Effector memory CD4-positive, alpha-beta T cell (primary cell): ENCODE measurements at places on chromosomes 11 and 22.
A peak's percentile ranks its signal among the peaks of the same experiment; 100 is the strongest.

DNA sequence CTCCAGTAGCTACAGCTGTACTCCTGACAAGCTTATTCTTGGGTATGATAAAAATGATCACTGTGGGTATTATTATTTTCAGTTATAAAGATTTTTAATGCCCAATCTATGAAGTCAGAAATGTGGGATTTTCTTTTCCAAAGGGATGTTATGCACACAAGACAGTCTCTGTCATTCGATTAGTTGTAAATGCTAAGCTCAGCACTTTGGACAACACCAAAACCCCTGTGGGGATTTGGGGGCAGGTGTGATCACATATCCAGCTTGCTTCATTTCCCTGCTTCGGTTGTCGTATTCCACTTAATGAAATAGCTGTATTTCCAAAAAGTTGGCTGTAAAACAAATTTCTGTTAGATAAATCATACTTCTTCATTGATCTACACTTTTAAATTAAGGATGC is 931.5 kb downstream of the NTM start:
- DNase-seq, result no peak

DNA sequence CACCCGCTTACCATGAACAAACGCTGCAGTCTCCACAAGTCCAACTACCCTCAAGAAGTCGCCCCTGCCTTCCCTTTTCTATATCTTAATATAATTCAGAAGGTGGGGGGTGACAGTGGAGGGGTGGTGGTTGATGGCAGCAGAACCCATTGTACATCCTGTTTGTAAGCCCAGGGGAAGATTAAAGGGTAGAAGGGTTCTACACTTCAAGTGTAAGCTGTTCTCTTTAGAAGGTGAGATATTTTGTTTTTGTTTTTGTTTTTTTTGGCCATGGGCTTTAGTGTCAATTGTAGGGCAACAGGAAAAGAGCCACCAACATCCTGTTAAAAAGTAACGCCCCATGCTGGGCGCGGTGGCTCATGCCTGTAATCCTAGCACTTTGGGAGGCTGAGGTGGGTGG is 34.9 kb upstream of the RRAS2 start:
- no peak for DNase-seq

DNA sequence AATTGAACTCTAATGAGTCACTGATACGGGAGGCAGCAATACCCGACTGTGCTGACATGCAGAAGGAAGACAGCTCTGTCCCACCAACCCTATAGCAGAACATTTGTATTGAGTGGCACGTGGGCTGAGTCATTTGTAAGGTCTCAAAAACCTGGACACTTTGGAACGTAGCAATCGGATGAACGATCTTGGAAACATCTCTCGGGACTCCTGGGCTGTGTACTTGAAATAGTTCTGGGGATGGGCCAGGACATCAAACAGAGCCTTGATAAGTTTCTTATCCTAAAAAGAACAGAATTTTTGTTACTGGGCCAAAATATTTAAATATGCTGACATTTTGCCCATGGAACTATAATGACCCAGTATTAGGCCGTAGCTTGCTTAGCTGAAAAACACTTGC is 17.1 kb upstream of the NRIP3 start:
- no peak for DNase-seq

- no peak for DNase-seq
Measured at GRCh38 chr11:76885390-76886097, 24.8 kb downstream of the ACER3 start.

DNA sequence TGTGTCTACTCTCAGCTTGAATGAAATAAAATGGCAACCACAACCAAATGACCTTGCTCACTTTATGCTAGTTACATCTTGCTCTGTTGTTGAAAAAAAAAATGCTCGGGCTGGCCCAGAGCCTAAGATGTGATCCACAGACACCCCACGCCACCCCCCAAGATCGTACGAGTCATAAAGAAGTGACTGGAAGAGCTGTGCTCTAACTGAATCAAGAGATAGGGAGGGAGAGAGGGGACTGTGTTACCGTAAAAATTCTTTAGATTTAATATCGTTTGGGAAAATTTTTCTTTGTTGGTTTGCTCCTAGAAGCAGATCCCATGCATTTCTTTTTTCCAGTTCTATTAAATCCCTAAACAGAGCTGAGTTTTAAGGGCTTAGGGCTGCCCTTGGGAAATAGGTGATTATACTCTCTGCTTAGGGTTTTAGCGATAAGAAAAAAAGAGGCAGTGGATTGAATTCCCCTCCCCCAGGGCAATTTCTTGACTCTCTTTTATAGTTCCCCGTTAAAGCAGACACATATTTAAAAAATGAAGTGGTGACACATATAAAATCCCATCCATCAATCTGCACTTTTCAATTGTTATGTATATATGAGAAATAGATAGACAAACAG is 14.5 kb downstream of the MAML2 start:
- no peak for DNase-seq

GRCh38 chr11:64034411-64034811 is 1.3 kb upstream of the FLRT1 start:
- no peak for DNase-seq

DNA sequence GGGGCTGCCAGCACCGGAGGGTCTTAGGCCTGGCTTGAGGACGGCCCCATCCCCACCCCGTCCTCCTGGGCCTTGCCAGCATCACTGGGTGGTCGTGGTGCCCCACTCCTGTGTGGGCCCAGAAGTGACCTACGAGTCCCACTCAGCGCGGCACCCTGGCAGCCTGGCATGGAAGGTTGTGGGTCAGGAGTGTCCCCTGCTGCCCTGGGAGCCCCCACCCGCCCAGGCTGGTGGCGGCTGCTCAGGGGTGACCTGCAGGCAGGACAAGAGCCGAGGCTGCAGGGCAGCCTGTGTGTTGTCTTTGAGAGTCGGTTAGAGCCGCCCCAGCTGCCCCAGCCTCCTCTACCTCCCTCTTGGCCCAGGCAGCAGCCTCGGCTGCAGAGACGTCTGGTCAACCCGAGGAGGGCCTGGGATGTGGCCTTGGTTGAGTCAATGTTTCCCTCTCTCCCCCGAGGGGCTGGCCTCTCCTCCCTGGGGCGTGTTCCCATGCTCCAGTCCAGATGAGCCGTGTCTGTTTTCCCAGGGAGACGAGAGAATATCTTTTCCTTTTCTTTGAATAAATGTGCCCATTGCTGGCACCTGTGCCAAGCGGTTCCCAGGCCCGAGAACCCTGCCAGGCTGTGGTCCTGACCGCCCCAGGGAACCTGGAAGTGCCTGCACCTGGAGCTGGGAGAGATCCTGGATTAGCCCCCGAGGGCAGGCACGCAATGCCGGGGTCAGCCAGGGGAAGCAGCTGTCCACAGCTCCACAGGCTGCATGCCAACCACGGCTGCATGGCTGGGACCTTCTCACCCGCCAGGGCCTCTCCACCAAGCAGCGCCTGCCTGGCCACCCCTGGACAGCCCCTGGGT is 35.7 kb upstream of the MUC5AC start:
- DNase-seq, result no peak

- no peak for DNase-seq
Measured at GRCh38 chr11:91296629-91297028, 928.0 kb upstream of the FAT3 start.

DNA sequence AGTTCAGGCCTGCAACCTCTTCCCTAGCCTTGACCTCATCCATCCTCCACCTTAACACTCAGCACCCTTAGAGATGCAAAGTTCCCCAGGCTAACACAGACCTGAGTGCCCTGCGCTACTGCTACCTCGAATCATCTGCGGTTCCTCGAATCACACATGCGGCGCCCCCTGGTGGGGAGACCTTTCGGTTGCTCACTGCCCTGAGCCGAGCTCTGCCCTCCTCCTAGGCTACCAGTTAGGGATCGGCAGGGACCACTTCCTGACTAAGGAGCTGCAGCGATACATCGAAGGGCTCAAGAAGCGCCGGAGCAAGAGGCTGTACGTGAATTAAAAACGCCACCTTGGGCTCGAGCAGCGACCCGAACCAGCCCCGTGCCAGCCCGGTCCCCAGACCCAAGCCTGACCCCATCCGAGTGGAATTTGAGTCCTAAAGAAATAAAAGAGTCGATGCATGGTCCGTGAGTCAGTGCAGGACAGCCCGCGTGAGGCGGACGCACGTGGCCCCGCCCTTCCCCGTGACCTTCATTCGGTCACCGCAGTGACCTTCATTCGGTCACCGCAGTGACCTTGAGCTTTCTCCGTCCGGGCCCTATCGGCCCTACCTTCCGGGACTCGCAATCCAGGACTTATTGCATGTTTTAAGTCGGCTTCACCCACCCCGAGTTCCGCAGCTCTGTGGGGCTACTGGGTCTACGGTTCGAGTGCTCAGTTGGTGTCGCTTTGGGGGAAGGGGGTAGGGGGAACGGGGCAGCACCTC is 830 bp upstream of the ESRRA start:
- DNase-seq, result peak; percentile 77

DNA sequence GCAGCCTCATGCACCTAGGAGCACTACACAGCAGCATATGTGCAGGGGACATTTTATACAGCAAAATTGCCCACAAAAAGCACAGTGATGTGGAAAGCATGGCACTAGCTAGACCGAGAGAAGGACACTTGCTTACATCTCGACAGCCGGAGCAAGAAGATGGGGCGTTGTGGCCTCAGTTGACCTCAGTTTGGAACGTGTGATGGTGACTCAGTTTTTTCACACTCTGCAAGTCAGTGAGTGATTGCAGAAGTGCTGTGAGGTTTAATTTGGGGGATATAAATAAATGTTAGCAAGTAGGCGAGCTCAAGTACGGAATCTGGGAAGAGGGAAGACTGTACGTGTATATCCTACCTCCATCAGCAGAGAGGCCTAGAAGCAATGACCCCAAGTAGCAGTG is 23.3 kb downstream of the LRP5 start:
- DNase-seq, result no peak

- no peak for DNase-seq
Measured at GRCh38 chr22:31789803-31790202, 36.0 kb downstream of the DEPDC5 start.

GRCh38 chr11:2992234-2992996 is at the start of gene NAP1L4:
Gene NAP1L4, minus strand, starts transcription at chr11:2992329. Its CDS starts 13,109 bp downstream, at chr11:2979220.
- peak; percentile 94 for DNase-seq

DNA sequence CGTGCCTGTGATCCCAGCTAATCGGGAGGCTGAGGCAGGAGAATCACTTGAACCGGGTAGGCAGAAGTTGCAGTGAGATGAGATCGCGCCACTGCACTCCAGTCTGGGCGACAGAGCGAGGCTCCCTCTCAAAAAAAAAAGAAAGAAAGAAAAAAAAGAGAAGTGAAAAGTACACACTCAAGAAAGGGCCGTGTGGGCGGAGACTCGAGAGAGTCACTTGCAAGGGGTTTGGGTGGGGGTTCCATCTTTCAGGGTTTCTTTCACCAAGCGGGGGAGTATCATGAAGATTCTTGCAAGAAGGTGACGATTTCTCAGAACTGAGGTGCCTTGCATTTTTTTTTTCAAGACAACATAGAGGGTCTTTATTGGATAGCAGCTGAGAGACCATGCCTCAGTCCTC is 4.0 kb upstream of the IFITM5 start:
- DNase-seq, result no peak

DNA sequence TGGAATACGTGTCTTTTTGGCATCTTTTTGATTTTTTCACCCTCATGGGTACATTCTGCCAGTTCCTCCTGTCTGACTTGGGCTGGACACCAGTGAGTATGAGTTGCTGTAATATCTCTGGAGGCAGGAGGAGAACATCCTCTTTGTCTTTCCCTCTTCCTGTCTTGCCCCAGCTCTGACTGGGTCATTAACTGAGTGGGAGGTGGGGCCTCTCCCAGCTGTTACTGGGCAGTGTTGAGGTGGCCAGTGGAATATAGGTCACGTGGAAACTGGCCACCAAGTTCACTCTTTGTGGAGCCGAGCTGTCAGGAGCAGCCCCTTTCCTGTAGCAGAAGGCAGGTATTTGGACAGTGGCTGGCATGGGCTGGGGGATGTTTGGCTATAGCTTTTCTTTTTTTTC is 2.2 kb downstream of the GLB1L2 start:
- no peak for DNase-seq

DNA sequence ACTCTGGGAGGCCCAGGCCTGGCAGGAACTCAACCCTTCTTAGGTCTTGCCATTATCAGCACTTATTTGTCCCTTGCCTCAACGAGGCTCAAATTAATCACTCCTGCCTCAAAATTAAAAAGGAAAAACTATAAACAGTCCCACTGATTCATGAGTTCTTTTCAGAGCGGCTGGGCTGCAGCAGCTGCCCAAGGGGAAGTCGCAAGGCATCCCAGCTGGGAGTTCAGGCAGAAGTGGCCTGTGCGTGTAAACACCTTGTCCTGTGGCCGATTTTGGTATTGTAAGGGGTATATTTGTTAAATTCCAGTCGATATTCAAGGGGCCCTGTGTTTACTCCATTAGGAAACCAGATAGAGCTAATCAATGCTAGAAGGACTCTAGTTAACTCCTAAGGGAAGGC is 213.9 kb upstream of the CADM1 start:
- DNase-seq, result no peak

DNA sequence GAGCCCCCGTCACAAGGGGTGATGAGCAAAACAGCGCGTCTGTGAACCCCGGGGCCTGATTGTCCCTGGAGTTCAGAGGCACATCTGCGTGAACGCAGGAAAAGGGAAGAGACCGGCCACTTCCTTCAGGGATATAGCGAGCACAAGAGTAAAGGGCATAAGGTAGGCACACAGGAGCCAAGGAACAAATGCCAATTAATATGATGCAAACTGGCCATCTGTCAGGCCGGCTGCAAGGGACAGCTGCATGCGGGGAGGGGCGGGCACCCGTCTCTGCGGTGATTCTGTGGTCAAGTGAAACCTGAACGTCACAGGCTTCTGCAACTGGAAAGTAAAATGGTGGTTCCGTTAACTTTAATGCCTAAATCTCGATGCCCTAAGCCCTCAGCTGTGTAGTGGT is 64.7 kb downstream of the TRIM29 start:
- no peak for DNase-seq

- DNase-seq, result no peak
Measured at GRCh38 chr11:44575962-44576361, 10.5 kb downstream of the CD82 start.

DNA sequence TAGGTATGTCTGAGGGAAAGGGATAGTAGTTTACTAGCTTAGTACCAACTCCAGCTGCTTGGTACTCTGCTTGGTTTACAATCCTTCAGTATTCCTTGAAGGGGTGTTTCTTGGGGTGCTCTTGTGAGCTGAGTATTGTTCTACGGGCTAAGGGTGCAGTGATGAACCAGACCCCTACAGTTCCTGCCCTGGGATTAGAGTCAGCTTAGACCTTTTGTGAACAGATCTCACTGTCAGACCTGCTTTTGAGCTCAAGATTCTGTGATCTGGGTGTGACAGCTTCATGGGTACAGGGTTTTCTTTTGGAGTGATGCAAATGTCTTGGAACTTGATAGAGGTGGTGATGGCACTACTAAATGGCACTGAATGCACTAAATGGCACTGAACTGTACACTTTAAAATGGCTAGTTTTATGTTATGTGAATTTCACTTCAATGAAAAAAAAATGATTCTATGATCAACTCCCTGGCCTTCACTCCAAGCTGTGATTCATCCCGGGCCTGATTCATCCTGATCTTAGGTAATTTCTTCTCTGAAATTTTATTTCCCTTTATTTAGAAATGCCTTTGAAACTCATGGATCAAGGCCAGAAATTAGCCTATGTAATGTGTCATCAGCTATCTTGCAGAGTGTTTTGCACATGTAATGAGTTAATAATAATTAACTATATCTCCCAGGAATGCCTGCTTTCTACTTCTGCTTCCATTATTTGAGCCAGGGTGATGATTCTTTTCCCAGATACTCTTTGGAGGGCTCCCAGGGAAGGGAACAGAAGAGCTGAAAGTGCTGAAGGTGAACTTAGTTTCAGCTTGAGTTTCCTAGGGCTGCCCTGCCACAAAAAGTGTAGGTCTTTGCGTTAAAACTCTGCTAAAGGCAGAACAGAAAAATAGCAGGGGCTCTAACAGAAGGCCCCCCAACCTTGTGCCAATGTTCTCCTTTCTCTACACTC is 87.9 kb downstream of the NCAM1 start:
- no peak for DNase-seq

GRCh38 chr11:110077346-110077745 is 15.8 kb upstream of the ZC3H12C start:
- DNase-seq, result no peak

- no peak for DNase-seq
Measured at GRCh38 chr11:2760196-2760871, 60.5 kb upstream of the KCNQ1OT1 start.
